ENCODE measurements at places on chromosomes 4 and X.

- DNase-seq, result no peak
These were observed 166.5 kb upstream of the SPRY1 start for GRCh38 chr4:123230061-123230460.

DNA sequence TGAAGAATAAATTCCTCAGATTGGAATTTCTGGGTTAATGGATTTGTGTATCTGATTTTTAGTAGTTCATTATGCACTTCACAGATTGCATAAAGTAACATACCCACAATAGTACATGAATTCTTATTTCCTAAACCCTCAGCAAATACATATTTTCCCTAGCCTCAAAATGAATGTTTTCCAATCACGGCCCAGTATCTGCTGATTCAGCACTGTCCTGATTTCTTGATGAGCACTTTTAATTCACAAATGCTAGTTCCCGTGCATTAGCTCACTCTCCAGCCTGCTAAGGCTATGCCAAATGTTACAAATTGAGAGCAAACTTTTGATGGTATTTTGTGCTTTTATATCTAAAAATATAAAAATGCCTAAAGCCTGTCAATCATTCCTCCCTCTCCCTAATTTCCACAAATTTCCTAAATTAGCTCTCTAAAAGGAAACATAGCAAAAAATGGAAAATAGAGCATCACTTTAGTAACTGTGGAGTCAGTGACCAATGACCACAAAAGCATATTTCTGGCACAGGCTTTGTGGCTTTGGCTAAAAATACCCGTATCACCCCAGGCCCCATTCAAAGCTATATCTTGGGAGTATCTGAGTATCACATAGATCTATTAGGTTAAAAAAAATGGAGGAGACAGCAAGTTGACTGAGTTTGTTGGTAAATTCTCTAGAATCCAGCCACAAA, 75.5 kb downstream of the NAF1 start:
- no peak for DNase-seq

- no peak for DNase-seq
These were observed 510.6 kb upstream of the DIPK2B start for GRCh38 chrX:45711231-45711630.

- DNase-seq, result no peak
These were observed 133.8 kb downstream of the SPRY1 start for GRCh38 chr4:123530357-123530756.

DNA sequence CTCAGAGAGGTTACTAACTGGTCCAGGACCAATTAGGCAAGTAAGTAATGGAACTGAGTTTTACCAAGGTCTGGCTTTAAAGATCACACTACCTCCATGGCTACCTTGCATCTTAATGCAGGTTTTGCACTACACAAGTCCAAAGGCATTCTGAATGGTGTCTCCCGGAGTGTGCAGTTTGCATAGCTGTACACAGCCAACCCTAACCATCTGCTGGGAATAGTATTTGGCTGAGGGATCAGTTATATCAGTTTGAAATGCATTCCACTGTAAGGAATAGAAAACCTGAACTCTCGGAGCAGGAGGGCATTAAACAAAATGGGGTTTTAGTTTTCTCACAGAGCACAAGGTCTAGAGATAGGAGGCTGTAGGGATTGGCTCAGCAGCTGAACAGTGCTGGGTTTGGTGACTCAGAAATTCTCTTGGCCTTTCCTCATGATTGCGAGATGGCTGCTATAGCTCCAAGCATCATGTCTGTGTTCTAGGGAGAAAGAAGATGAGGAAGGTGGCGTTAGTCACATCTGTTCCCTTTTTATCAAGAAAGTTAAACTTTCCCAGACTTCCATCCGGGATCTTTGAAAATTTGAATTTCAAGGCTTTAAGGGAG, 177.1 kb downstream of the NHS start:
- no peak for DNase-seq

DNA sequence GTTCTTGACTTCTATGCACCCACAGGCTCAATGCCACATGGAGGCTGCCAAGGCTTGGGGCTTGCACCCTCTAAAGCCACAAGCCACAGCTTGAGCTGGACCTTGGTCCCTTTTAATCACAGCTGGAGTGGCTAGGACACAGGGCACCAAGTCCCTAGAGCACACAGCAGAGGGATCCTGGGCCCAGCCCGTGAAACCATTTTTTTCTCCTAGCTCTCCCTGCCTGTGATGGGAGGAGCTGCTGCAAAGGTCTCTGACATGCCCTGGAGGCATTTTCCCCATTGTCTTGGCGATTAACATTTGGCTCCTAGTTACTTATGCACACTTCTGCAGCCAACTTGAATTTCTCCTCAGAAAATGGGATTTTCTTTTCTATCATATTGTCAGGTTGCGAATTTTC, 410.9 kb downstream of the GRID2 start:
- DNase-seq, result no peak

DNA sequence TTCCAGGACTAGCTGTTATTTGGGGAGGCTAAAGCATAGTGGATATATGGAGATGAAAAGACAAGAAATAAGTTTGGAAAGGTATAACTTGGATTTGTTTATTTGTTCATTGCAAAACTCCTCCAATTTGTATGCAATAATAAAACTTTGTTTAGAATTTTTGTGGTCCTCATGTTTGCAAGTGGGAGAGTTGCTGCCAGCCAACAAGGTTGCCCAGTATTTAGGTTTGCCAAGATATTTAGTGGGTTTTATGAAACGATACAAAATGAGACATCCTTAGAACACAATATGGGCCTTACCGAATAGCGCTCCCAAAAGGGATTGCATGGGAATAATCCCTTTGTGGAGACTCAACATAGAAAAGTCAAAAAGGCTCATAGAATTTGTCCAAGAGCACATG, 162.1 kb downstream of the INPP4B start:
- no peak for DNase-seq
